ENCODE measurements at places on chromosomes 13 and 19. TPM values are rescaled to one million over a fixed set of nuclear protein-coding genes. Genes with fewer than 3 reads are reported as not detected.

The PLK5 gene
- total RNA-seq = not detected

The LILRA2 gene
- total RNA-seq = 41.5 TPM

The ZNF677 gene
- 5.5 TPM for total RNA-seq

The DMKN gene
- not detected for total RNA-seq

The FCAR gene
- total RNA-seq = 91.3 TPM

The NPAS1 gene
- total RNA-seq = 0.10 TPM

The LYPD3 gene
- total RNA-seq = 3.5 TPM

The TEX29 gene
- total RNA-seq = 0.21 TPM

The CCL25 gene
- not detected for total RNA-seq

The KCNC3 gene
- total RNA-seq = 2.1 TPM

The OR7D2 gene
- total RNA-seq = under 0.01 TPM

The PLA2G4C gene
- total RNA-seq = 4.2 TPM

The EPSTI1 gene
- 14.9 TPM for total RNA-seq

The KIR2DL1 gene
- total RNA-seq = 1.2 TPM

The PSG6 gene
- not detected for total RNA-seq

The HIF3A gene
- total RNA-seq = not detected

The MISP gene
- not detected for total RNA-seq

The URAD gene
- total RNA-seq = not detected

The PALM3 gene
- under 0.01 TPM for total RNA-seq

The CYP2B6 gene
- not detected for total RNA-seq

The PSG3 gene
- 0.10 TPM for total RNA-seq

The SHISA2 gene
- total RNA-seq = 0.52 TPM

The CYP4F22 gene
- total RNA-seq = 0.21 TPM

The CYP2A7 gene
- total RNA-seq = not detected

The GFY gene
- total RNA-seq = not detected

The LAIR2 gene
- total RNA-seq = 2.8 TPM

The KCTD15 gene
- 10.3 TPM for total RNA-seq

The PTPRH gene
- total RNA-seq = not detected

The UBE2L5 gene
- not detected for total RNA-seq

The ANGPTL4 gene
- total RNA-seq = not detected

The PTGIR gene
- total RNA-seq = 5.8 TPM

The RNF17 gene
- not detected for total RNA-seq

The ELANE gene
- 0.63 TPM for total RNA-seq

The HDGFL2 gene
- total RNA-seq = 13.2 TPM

The NCCRP1 gene
- total RNA-seq = not detected

The KIR2DL3 gene
- 0.84 TPM for total RNA-seq

The AMER2 gene
- total RNA-seq = 0.10 TPM

The MEDAG gene
- total RNA-seq = not detected

The STARD13 gene
- total RNA-seq = 0.84 TPM

The KCTD12 gene
- total RNA-seq = 29.1 TPM

The AZU1 gene
- total RNA-seq = 0.31 TPM

The SLC1A5 gene
- total RNA-seq = 5.5 TPM

The BTBD2 gene
- 23.2 TPM for total RNA-seq

The OLFM4 gene
- total RNA-seq = 0.10 TPM

The PDX1 gene
- total RNA-seq = not detected

The ZNF699 gene
- total RNA-seq = 22.5 TPM

The NOP53 gene
- total RNA-seq = 253 TPM

The SIGLEC14 gene
- 28.4 TPM for total RNA-seq

The AXL gene
- total RNA-seq = 0.31 TPM

The LAIR1 gene
- 40.7 TPM for total RNA-seq

The GRIN2D gene
- 0.10 TPM for total RNA-seq

The XRCC1 gene
- 14.2 TPM for total RNA-seq

The PLPPR2 gene
- 7.3 TPM for total RNA-seq

The VSTM2B gene
- not detected for total RNA-seq

The TEX26 gene
- not detected for total RNA-seq

The ZSWIM9 gene
- 0.73 TPM for total RNA-seq

The ITGBL1 gene
- not detected for total RNA-seq

The POU2F2 gene
- 8.3 TPM for total RNA-seq

The PSG11 gene
- not detected for total RNA-seq

The EFNA2 gene
- total RNA-seq = not detected
